Memory B cell (primary cell): ENCODE measurements at places on chromosomes 4 and X.

- no peak for DNase-seq
Observed at GRCh38 chr4:28744066-28744465, 1883.4 kb downstream of the STIM2 start.

DNA sequence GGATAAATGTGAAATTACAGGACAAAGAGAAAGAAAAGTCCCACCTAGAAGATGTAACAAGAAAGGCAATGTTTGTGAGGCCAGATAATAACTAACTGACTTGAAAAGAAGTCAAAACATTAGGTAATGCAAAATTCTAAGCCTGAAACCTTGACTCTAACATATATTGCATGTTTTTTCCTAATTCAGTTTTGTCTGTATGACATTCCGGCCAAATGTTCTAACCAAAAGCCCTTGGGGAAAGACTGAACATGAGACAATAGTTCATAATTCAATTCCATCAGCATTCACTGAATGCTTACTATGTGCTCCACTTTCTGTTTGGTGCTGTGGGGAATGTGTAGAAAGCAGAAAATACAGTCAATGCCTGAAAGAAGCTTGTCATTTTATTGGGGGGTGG is 84.8 kb upstream of the PLAC1 start:
- DNase-seq = no peak

GRCh38 chr4:186137196-186137794 is 32.8 kb downstream of the FAM149A start:
- no peak for DNase-seq

DNA sequence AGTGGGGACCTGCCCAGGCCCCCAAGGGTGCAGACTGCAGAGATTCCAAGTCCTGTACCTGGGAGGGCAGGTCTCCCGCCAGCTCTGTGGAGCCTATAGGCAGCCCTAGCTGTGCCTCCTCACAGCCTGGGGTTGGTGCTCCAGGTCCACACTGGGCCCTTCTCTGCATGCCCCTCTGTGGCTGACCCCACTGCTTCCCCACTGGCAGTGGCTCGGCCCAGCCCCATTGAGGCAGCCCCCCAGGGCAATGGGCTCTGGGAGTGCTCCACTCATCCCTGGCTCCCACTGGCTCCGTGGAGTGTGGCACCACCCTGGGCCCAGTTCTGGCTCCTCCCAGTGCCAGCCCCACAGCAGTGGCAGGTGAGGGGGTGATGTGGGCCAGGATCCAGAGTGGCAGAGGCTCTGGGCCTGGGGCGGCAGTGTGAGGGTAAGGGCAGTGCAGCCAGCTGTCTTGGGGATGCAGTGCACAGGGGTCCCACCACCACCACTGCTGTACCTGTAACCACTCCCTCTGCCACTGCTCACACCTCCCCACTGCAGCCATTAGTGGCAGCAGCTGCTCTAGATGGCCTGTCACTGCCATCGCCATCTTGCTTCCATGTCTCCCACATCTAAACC is 312.2 kb downstream of the GPM6A start:
- no peak for DNase-seq

GRCh38 chr4:118410138-118410537 is 57.3 kb upstream of the PRSS12 start:
- DNase-seq = no peak

GRCh38 chr4:187814737-187815465 is 180.7 kb upstream of the ZFP42 start:
- DNase-seq = no peak

DNA sequence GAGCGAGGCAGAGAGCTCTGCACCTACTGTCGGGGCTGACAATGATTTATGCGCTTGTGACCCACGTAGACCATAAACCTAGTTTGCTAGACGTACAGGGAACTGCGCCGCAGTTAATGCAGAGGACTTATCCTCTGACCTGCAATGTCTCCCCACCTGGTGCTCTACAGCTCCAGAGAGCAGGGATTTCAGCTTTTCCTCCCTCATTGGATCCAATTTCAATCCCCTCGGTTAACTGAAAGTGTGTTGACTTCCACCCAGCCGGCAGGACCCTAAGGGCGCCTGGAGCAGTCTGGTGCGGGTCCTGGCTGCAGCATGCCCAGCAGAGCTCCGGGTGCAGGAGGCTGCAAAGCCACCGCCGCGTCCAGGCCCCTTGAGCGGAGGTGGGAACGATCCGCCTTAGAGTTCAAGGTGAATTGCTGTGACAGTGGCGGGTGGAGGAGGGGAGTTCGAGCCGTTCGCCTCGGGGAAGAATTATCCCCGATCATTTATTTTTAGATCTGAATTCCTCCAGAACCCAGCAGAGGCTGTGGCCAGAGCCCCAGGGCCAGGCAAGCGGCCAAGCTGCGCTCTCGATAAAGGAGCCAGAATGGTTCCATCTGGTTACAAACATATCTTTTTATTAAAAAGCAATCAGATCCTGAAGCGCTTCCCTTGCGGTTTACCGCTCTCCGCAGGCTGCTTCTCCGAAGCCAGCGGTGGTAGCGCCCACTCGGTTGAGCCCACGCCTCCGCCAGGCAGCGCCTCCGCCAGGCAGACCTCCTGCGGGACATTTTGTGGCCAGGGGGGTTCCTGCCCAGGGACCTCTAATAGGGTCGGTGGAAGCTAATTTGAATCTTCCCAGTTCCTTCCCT is 66.0 kb downstream of the FBXO8 start:
- no peak for DNase-seq

DNA sequence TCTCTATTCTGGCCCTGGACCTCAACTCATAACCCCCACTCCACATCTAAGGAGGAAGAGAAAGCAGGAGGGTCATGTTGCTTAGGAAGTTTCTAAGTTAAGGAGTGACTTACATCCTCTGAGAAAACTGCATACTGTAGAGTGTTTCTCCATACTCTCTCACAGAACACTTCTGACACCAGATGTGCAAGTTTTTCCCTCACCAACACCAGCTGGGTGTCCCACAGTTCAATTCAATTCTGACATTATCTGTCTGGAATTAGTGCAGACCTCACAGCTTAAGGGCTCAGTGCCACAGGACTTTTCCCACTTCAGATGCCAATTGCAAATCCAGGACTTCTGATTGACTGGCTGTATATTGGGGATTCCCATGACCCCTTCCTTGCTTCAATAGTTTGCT is 89.0 kb upstream of the SFRP2 start:
- no peak for DNase-seq

GRCh38 chr4:52604215-52604614 is 54.9 kb downstream of the USP46 start:
- DNase-seq = no peak

DNA sequence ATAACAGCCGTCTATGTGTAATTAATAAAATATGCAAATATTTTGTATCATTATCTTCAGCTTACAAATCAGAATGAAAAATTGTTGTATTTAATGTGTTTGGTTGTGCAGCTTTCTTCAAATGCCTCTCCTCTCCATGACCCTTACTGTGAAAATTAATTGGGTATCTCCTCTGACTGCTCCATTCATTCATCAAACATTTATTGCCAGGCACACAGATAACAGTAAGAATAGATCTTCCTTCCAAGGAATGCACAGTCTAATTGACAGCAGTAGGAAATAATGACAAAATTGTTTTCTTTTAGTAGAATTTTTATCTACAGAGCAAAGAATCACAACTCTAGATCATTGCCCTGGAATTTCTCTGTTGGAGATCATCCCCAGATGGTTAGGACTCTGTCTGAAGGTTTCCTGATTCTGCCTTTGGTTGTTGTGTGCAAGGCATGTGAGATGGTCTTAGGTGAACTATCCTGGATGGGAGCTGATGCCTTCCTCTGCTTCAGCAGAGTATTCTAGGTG is 395.0 kb upstream of the FAT1 start:
- no peak for DNase-seq

DNA sequence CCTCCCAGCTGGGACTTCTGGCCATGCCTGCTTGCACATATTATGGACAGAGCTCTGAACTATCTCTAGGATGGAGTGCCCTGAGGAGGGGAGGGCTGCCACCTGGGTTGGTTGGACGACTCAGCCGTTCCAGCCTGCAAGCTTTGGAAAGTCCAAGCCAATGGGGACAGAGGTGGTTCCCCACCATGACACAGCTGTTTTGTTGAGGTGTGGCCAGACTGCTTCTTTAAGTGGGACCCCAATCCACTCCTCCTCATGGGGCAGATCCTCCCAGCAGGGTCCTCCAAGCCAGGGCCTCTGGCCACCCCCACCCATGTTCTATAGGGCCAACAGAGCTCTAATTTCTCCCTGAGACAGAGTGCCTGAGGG is 22.7 kb downstream of the F8A3 start:
- no peak for DNase-seq

DNA sequence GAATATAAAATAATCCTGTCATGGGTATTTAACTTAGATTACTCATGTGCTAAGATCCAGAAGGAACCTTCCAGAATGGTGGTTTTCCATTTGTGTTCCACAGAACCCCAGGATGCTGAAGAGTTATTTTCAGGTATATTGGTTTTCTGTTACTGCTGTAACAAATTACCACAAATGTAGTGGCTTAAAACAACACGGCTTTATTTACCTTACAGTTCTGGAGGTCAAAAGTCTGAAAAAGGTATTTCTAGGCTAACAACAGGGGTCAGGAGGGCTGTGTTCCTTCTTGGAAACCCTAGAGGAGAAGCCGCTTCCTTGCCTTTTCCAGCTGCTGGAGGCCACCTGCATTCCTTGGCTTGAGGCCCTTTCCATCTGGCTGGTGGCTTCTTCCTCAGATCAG is 57.9 kb upstream of the HPSE start:
- no peak for DNase-seq

DNA sequence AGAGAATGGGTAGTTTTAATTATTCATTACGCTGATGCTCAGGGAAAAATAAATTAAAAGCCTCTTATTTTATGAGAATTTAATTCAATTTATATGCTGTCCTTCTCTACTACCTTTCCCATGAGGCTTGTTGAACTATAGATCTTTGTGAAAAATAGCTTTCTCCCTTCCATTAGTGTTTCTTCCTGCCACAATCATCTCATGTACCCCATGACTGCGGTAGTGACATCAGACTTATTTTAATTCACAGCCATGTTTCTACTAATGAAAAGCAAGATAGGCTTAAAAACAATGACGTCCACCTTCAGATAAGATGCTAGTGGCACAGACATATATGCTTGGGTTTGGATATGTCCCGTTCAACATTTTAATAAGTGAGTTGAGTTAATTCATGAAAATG is 87.4 kb upstream of the TMEM47 start:
- DNase-seq = no peak

- DNase-seq = no peak
Observed at GRCh38 chr4:23382879-23383278, 507.0 kb downstream of the PPARGC1A start.

- DNase-seq = no peak
Observed at GRCh38 chr4:125689805-125690204, 375.1 kb downstream of the FAT4 start.

GRCh38 chr4:118975449-118976192 is 87.0 kb downstream of the SYNPO2 start:
- no peak for DNase-seq

DNA sequence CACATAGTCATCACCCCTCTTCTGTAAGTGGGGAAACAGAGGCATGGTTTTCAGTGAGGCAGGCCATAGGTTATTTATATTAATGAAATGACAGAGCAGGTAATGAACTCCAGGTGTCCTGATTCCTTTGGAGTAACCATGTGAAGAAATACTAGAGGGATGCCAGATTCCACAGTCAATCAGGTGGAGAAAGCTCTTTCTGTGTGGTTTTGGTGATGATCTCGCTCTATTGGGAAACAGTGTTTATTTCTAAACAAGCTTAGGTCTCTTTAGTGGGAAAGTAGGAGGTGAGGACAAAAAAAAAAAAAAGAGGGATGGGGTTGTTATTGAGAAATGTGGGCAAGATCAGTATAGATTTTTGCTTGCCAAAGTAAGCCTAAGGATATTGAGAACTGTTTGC is 12.2 kb downstream of the DOCK11 start:
- DNase-seq = no peak

DNA sequence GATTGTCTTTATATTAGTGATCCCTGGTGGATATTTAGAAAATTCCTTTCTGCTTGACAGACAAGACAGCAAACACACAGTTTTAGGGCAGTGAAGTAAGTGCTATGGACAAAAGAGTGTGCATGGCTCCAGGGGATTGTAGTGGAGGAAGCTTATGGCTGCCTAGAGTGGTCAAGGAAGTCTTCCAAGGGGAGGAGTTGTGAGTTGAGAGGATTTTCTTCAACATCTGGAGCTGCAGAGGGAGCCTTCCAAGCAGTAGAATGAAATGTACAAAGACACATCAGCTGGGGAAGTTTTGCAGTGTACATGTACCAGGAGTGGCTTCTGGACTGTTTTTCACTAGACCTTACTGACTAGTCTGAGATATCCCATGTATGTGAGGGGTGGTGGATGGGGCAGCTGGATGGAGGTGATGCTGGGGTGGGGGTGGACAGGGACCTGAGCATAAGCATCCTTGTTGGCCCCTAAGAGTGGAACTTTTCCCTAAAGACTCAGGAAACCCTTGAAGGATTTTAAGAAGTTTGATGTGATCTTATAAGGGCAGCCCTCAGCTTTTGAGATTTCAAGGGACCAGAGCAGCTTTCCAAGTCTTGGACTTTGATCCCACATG is 160.5 kb upstream of the TAPT1 start:
- DNase-seq = no peak

- no peak for DNase-seq
Observed at GRCh38 chrX:106692425-106693065, 34.0 kb upstream of the RNF128 start.

DNA sequence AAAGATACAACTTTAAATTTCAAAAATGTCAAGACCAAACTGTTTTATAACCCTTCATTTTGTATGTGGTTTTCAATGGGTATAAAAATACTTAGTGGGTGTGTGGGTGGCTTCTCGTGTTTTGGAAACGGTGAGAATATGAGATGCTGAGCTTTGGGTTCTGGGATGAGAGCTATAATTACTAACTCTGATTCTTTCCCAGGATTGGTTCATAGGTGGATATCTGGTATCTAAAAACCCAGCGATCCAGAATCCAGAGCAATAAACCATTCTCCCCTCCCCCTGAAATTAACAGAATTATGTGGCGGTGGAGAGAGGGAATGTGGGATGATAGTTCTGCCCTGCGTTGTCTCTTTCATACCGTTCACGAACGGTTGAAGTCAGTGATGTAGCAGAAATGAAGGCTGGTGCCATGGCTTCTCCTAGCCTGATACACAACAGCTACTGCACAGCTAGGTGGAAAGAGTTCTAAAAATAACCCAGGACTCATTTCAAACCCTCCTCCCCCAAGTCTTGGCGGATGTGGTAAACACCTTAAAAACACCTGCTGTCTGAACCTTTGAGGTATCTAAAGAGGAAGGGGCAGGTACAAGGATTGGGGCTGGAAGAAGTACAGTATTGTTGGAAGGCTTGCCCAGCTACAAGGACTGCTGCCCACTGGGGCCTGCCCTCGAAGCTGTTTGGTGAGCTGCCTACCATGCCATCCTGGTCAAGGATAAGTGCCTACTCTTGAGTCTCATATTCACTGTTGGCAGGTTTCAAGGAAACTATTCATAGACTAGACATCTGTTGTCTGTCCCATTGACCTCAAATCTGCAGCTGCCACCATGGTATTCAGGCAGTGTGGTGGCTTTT is 44.5 kb downstream of the SEPTIN11 start:
- DNase-seq = no peak

- DNase-seq = no peak
Observed at GRCh38 chrX:68822641-68823410, 6.0 kb upstream of the EFNB1 start.
